Cerebellar nuclear complex (tissue), 1 donor: ENCODE measurements at places on chromosomes 6 and 20.

- DNase-seq, result no peak
Observed at GRCh38 chr20:62655282-62656196, 13.2 kb downstream of the SLCO4A1 start.

DNA sequence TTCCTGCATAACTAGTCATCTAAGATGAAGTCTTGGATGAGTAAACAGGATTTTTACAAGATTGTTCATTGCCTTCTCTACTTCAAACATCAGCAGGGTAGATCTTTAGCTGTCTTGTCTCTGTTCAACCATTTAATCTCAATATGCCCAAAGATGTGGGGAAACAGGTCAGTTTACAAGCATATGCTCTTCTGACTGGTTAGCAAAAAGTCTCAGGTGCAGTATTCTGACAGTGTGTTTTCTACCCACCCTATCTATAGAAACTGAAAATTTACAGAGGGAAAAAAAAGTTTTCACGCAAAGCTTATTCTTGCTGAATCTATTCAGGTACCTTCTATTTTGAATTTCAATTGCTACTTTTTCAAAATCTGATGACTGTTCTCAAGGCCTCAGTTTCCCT is 29.0 kb downstream of the MAP3K5 start:
- DNase-seq, result no peak

DNA sequence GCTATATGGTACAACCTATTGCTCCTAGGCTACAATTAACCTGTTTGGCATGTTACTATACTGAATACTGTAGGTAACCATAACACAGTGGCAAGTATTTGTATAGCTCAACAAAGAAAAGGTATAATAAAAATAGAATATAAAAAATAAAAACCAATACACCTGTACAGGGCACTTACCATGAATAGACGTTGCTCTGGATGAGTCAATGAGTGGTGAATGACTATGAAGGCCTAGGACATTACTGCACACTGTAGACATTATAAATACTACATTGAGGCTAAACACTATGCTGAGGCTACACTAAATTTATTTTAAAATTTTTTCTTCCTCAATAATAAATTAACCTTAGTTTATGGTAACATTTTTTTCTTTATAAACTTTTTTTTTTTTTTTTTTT is 18.6 kb downstream of the ELOVL5 start:
- DNase-seq, result no peak

DNA sequence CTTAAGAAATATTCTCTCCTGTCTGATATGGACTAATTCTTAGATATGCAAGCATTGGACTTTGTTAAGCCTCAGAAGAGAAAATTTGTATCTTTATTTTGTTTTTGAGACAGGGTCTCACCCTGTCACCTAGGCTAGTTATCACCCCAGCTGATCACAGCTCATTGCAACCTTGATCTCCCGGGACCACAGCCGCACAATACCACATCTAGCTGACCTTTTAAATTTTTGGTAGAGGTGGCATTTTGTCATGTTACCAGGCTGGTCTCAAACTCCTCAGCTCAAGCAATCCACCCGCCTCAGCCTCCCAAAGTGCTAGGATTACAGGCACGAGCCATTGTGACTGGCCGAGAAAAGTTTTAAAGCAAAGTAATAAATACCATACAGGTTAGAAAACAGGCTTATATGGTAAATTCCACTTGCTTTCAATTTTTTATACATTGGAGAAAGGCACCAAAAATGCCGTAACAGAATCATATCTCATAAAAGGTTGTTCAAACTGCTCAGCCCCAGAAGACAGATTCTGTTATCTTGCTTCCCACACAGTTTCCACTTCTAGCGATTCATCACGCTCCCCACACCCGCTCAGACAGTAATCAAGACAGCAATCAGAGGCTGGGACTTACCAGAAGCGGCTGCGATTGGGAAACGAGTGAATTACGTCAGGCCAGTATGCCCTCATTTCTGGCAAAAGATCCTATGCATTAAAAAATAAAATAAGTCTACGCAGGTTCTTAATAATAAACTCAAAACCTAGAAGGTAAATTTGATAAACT is 13.8 kb downstream of the RNASET2 start:
- no peak for DNase-seq

- DNase-seq, result no peak
Observed at GRCh38 chr6:148497257-148497656, 154.6 kb downstream of the SASH1 start.

DNA sequence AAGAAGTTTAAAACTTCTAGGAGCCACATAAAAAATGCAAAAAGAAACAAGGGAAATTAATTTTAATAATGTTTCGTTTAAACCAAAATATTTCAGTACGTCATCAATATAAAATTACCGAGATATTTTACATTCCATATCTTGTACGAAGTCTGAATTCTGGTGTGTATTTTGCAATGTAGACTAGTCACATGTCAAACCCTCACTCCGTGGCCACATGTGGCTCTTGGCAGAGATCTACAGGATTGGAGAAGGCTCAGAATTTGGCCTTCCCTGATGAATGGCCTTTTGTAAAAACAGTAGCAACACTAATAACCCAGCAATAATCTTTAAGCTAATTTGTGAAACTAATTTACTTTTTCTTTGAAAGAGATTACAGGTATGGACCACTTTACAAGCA is 217.1 kb downstream of the PRL start:
- DNase-seq, result no peak

GRCh38 chr20:47358039-47358671 is 1.7 kb upstream of the ZMYND8 start:
- no peak for DNase-seq

DNA sequence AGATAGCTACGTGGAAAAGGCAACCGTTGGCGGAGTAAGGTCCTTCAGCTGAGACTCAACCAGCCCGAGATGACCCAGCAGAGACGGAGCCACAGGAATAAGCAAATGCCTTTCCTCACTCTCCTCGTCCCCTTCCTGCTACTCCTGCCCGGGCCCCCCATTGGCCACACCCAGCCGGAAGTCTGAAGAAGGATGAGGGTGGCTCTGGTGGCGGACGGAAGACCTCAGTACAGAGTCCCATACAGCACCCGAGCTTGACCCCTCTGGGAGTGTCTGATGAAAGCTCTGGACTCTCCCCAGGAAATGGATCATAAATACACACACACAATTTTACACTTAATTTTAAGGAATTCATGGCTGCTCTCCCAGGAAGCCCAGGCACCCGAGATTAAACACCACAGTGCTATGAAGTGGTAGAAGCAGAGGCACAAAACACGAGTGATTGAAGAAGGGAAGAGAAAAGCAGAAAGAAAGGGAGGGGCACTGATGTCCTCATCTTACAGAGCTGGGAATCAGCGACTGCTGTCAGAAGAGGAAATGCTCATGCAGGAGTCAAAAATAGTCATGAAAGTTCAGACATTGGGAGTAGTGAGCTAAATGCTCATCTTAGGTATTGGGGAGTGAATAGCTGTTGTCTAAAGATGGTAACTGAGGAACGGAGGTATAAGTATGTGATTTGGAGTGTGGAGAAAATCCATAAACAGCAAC is 125.6 kb downstream of the BANF2 start:
- DNase-seq, result no peak

GRCh38 chr20:39070484-39071231 is 108.5 kb downstream of the DHX35 start:
- no peak for DNase-seq

GRCh38 chr20:50415516-50416268 is 94.5 kb upstream of the PTPN1 start:
- no peak for DNase-seq
